Left hindlimb (tissue), 1 donor: ENCODE measurements at places on chromosomes 3 and 15.

DNA sequence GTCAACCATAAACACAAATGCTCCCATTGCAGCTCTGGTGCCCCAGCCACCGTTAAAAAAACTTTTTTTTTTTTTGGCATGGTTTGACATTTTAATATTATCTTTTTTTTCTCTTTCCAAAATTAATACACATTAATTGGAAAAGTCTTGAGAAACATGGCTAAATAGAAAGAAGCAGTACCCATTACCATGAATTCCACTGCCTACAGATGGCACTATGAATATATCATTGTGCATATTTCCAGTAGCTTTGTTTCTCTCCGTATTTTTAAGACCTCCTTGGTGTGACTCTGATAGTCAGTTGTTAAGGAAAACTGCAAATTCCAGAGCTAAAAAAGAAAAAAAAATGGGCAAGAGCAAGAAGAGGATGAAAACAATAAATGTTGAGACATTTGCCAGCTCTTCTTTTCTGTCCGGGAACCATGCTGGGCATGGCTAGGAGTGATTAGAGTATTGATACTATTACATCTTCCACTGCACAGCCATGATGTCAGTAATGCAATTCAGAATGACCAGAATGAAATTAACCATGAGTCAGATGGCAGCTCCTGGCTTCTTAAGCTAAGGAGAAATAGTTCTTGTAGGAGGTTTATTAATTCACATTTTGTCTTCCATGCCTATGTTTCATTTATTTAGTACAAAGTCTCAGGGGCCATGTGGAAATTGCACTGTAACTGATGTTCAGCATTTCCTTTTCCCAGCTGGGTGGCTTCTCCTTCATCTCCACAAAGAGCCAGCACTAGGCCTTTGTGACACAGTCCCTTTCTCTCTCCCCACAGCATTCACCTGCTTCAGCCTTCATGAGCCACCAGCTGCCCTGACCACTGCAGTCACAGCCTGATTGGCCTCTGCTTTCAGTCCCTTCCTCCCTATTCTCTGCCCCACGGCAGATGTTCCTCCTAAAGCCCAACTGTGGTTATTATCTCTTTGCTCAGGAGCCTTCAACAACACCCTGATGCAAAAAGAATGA lies 31.8 kb downstream of the SLC7A14 start:
- DNase-seq: no peak

DNA sequence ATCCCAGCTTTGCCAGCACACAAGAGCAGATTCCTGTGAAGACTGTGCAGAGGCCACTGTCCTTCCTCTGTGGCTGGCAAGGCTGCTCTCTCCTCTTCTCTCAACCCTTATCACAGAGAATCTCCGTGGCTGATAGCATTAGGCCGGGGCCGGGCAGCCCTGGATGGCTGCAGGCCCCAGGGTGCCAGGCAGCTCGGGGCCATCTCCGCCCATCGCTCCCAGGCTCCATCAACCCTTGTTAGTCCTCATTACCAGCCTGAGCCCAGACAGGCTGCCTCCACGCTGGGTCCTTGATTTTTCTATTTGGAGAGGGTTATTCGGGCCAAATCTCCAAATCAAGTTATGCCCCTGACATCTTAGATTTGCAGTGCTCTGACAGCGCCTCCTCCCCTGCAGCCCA lies 39.1 kb downstream of the MRPL46 start:
- no peak for DNase-seq

DNA sequence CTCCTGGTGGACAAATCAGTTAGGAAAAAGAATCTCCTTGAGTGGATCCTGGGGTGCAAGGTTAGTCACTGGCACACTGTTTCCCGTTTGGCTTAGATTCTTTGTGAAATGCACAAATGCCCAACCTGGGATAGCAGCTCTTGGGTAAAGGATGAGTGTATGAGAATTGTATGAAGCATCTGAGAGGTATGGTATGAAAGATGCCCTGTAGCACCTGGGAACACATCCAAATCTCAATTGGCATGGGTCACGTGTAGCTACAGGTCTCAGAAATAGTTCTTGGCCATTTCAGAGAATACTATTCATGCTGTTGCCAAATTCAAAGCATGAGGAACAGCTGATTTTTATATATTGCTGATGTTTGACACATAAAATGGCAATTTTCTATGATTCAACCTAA lies 84.3 kb downstream of the KCNH8 start:
- DNase-seq: no peak

GRCh38 chr15:70561885-70562284 lies 201.5 kb downstream of the UACA start:
- DNase-seq: no peak

DNA sequence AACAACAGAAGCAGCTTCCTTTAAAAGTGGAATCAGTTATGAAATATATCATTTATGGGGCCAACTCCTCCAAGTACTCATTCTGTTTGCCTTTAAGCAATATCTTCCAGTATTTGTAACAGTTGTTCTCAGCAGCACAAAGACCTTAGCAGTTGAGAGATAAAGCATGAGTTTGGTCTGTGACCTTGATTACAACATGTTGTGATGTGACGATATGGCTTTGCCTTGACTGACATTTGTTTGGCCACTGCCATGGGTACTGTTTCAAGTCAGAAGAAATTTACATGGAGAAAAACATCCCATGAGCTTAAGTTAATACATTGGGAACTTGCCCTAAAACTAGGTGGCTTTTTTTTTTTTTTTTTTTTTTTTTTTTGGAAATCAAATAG lies 175.1 kb upstream of the KBTBD8 start:
- DNase-seq: no peak

DNA sequence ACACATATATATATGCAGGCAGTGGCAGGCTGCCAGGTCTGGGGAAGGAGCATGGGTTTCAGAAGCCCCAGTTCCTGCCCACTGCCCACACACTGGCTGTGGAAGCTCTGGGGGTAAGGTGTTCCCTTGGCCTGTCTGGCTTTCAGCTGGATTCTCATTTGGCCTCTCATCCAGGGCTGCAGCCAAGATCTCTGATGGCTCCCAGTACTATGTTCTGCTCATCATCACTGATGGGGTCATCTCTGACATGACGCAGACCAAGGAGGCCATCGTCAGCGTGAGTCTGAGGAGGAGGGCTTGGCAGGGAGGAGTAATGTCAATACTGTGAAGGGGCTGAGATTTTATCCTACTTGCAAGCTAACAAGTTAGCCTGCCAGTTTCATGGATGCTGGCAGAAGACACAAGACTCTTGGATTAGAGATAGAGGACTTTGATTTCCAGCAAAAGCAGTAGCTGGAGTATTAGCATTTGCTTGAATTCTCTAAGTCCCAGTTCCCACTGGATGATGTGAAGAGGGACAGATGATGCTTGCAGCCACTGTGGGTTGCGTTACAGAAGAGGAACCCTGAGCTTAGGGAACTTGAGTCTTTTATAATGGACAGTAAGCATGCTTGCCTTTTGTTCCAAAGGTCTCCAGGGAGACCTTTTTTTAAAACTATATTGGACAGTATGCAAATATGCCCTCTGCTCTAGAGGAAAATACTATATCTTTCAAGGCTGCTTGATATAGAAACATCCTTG lies 5.6 kb upstream of the BRPF1 start:
- DNase-seq: no peak

- no peak for DNase-seq
Measured at GRCh38 chr15:61753018-61753710, 307.1 kb downstream of the VPS13C start.

GRCh38 chr15:89652666-89653065 lies 2.6 kb downstream of the KIF7 start:
- peak; percentile 18 for DNase-seq

DNA sequence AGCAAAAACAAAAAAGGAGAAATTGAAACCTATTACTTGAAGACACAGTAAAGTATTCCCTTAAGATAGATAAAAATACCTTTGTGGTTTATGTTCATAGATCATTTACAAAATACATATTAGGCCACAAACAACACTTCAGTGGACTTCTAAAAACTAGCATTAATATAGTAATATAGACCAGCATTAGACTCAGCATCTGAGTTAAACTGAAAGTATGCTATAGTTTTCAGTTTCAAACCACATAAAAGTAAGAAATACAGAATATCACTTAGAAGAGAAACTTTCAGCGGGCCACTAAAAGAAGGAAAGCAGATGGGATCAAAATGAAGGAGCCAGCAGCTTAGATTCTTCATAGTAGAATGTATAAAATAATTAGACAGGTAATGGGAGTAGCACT lies 86.6 kb downstream of the MSL2 start:
- no peak for DNase-seq

- no peak for DNase-seq
Measured at GRCh38 chr3:126147932-126148683, 32.3 kb downstream of the ALDH1L1 start.

DNA sequence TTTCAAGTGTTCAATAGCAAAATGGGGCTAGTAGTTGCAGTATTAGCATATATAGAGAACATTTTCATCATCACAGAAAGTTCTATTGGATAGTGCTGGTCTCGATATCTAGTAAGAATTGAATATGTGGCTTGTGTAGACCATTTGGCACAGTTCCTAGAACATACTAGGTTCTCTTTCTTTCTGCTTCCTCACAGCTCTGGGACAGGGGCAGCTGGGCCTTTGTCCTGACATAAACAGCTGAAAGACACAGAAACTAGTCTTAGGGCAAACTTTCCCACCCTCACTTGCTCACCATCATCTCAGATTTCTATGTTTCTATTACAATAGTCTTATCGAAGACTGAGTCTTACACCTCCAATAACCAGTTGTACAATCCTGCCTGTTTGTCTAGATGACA lies 63.7 kb upstream of the DLG1 start:
- no peak for DNase-seq

GRCh38 chr3:151293127-151293526 lies 14.8 kb upstream of the P2RY14 start:
- DNase-seq: no peak

GRCh38 chr3:123540285-123540684 lies 44.6 kb downstream of the HACD2 start:
- no peak for DNase-seq

GRCh38 chr3:71784914-71785531 lies at the start of gene PROK2:
TSS of gene PROK2 (minus strand) at chr3:71785148. CDS start at chr3:71785052, 96 bp downstream.
- DNase-seq: peak; percentile 57

DNA sequence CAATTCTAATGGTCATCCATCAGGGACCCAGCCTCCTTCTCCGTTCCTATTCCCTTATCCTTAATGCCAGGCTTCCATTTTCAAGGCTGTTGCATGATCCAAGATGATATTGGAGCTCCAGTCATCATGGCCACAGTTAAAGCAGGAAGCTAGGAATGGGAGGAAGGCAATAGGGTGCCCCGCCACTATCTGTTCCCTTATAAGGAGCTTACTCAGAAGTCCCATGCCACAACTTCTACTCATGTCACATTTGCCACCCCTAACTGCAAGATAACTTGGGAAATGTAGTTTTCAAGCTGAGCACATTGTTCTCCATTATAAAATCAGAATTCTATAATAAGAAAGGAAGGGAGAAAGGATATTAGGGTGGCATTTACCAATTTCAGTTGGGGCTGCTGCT lies 38.6 kb upstream of the SPSB4 start:
- DNase-seq: no peak

DNA sequence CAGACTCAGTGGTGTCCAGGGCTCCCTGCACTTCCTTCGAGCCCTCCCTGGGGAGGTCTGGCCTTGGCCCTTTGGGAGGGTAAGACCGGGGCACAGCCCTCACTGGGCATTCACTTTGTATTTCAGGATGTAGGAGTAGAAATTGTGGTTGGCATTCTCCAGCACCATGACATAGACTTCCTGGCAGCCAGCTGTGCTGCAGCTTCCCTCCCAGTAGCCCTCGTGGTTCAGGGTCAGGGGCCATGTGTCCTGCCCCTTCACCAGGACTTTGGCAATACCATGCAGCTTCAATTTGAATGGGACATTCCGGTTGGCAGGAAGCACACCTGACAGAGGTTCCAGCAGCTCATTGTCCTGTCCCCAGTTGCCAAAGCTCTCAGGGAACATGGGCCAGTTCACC lies 47.3 kb downstream of the KY start:
- no peak for DNase-seq

- no peak for DNase-seq
Measured at GRCh38 chr3:143134471-143134870, 14.9 kb downstream of the CHST2 start.

DNA sequence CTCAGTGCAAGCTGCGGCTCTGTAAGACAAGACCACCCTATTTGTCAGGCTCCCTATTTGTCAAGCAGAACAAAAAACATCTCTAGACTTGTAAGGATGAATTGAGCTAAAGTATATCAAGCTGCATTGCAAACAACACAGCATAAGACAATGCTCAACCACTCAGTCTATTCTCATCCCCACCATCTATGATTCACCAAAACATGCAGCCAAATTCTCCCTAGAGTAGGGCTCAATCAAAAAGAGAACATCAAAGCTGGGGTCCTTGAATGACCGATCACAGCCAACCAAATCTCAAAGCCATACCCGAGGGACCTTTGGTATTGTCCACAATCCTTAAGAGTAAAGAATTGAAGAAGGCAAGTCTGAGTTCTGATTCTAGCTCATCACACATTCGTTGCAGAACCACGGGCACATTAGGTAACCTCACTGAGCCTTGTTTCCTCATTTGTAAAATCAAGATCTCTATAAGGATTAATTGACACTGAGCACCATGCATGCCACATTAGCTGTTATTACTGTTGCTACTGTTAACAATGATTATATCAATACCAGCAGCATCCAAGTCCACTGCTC lies 31.2 kb downstream of the RFTN1 start:
- DNase-seq: no peak

- DNase-seq: no peak
Measured at GRCh38 chr15:69319384-69320375, 21.0 kb downstream of the PAQR5 start.

DNA sequence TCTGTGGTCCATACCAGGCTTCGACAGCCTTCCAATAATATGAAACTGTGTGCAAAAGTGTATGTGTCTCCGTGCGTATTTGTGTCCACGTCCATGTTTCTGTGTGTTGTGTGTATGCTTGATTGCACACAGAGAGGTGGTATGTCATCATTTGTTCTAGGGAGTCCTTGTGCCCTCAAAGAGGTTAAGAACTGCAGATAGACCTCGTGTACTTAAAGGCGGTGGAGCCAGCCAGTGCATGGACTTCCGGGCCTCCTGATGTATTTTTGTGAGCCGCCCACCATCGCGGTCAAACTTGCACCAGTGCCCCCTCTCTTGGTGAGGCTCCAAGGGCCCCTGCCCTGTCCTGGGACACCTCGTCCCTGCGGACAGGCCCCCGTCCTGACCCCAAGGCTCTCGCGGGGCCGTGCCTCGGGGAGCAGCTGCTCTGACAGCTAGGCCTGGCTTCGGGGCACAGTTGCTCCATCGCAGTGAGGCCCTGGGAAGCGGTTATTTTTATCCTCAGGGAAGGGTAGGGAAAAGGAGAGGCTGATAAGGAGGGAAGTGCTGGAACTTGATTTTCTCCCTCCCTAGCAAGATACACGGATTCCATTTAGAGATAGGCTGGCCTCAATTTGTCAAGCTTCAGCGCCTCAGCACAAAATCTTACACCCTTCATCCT lies 1.2 kb upstream of the RYK start:
- DNase-seq: peak; percentile 37
